ENCODE measurements at places on chromosomes 5 and 9.

DNA sequence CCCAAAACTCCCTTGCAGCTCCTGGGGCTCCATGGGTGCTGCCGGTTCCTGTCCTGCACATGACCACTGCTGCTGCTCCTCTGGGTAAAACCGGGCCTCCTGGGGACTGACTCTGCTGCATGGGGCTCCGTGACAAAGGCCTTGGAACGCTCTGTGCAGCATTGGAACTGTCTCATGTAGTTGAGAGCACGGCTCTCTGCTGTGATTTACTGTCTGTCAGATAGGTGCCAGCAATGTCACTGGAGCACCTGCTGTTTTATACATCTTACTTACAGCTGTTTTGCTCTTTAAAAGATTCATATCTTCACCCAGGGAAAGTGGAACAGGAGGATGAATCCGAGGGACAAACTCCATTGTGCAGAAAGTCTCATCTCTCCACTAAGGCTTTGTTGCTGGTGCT lies 138.1 kb downstream of the YIPF5 start:
- DNase-seq = no peak

DNA sequence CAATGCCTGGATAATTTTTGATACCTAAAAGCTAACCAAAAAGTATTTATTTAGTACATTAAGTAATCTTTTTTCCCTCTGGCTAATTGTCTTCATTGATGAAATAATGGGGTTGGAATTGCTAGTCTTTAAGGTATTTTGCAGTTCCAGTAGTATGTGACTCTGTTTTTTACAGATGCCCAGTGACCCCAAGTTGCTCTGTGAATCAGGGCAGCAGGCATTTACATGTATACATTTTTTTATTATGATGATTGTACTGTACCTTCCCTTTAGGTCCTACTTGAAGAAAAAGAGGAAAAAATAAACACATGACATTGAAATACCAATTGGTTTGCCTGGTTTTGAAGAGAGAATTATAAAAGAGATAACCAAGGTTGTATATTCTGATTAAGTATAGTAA lies 385.5 kb downstream of the ADGRV1 start:
- no peak for DNase-seq

GRCh38 chr5:152532714-152533113 lies 127.6 kb upstream of the NMUR2 start:
- peak; percentile 67 for DNase-seq

GRCh38 chr5:145825751-145826180 lies 9.4 kb downstream of the PRELID2 start:
- DNase-seq = peak; percentile 47

DNA sequence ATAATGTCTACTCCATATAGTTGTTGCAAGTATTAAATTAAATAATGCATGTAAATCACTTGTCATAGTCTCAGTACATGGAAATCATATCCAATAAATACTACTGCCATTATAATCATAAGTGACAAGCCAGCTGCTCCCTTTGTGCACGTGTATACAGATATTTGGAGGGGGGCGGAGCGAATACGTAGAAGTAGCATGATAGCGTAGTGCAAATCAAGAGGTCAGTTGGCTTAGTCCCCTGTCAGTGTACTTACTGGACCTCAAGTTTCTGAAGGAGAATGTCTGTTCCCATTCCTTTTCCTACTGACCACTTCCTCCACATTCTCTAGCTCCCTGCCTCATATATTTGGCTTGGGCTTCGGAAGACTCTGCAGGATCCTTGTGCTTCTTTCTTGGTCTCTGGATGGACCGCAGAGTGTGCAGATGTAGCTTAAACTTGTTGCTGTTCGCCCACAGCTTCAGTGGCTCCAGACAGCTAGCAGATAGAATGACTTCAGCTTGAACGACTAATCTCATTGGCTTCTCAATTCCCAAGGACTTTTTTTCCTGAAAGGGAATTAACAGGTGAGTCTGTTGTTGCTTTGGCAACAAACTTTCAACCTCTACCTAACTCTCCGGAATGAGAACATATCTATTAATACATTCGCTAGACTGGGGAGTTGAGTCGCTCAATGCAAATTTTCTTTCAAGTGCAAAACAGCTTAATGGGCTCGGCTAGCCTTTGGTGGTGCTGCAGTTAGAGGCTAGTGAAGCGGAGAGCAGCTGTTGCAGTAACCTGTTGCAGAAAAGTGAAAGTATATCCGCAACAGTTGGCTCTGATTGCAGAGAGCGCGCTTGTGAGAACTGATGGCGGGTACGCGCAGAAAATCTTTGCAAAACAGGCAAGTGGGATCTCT lies at the start of gene PCDHB1:
PCDHB1 (plus strand) TSS at position 753 of the 899 bp plus-strand sequence; CDS start at position 850, 97 bp downstream.
- peak; percentile 15 for DNase-seq

DNA sequence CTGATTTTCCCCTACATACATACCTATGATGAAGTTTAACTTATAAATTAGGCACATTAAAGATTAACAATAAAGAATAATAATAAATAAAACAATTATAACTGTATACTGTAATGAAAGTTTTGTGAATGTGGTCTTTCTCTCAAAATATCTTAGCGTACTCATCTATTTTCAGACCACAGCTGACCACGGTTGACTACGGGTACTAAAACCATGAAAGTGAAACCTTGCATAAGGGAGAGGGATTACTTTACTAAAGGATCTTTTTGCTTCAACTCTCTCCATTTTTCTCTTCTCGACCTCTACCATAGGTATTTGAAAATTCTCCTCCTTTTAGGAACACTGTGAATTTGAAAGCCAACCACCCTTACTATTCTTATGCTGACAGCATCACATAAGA lies 475.5 kb downstream of the CETN3 start:
- no peak for DNase-seq

GRCh38 chr9:123696476-123696875 lies 233.4 kb downstream of the DENND1A start:
- DNase-seq = no peak

GRCh38 chr5:32331217-32331934 lies 18.6 kb upstream of the MTMR12 start:
- DNase-seq = no peak

GRCh38 chr9:16303506-16303905 lies 567.0 kb downstream of the BNC2 start:
- DNase-seq = no peak

GRCh38 chr9:82912645-82913044 lies 150.3 kb downstream of the RASEF start:
- DNase-seq = no peak

GRCh38 chr9:101326501-101326900 lies 58.3 kb downstream of the BAAT start:
- DNase-seq = peak; percentile 88

DNA sequence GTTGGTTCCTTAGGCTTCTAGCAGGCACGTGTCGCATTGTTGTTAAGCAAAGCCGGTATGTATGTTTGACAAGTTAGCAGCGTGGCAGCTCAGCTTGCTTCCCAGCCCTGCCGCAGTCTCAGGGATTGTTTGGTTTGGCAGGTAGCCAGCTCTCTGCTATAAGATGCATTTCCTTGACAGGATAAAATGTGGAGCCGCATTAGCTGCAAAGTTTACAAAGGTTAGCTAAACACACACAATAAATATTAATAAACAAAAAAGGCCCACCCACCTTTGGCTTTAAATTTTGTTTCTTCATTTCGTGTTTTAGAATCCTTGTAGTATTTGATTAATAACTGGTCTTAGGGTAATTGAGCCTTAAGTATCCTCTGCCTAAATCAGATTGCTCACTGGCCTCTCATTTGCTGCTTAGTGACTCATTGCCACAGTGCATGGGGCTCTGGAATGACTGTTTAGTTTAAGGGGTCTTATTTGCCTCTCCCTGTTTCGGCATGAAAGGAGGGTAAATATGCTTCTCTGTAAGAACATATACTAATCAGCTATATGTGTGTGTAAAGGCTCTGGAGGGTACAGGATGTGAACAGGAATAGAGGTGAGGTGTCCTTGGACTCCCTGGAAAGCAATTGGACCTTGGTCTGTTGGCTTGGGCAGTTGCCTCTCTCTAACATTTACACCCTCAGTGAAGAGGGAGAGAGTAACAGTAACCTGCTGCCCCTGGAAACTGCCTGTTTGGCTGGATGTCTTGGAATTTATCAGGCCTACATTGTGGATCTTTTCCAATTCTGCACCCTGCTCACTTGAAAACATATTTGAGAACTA lies 122.0 kb downstream of the GDNF start:
- peak; percentile 92 for DNase-seq

GRCh38 chr5:153480401-153480800 lies 10.1 kb upstream of the GRIA1 start:
- DNase-seq = no peak

GRCh38 chr5:72273547-72273946 lies 46.5 kb downstream of the MRPS27 start:
- no peak for DNase-seq

- no peak for DNase-seq
Observed at GRCh38 chr5:141914199-141914743, 9.4 kb upstream of the DELE1 start.

GRCh38 chr5:10552183-10553143 lies 11.4 kb upstream of the ANKRD33B start:
- no peak for DNase-seq

GRCh38 chr5:98927989-98928872 lies 576 bp downstream of the CHD1 start:
- peak; percentile 21 for DNase-seq

- peak; percentile 18 for DNase-seq
Observed at GRCh38 chr9:26800322-26800721, 92.3 kb downstream of the CAAP1 start.

- no peak for DNase-seq
Observed at GRCh38 chr9:133645021-133645765, 9.0 kb downstream of the DBH start.

DNA sequence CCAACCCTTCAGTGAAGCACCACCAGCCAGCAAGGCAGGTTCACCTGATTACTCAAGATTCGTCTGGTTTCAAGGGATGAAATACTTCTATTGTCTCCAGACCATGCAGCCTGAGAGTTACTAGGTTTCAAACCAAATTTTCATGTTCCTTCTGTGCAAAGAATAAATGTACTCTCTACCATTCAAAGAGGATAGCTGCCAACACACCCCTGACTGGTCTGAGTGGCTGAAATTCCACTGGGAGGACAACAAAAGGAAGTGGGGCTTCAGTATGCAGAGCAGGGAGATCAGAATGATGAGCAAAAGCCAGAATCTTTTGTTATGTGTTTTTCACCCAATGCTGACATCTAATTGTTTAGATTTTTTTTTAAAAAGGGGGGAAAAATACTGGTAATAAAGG lies 356.3 kb downstream of the BNC2 start:
- no peak for DNase-seq

- DNase-seq = no peak
Observed at GRCh38 chr9:18143073-18143745, 330.7 kb upstream of the ADAMTSL1 start.

DNA sequence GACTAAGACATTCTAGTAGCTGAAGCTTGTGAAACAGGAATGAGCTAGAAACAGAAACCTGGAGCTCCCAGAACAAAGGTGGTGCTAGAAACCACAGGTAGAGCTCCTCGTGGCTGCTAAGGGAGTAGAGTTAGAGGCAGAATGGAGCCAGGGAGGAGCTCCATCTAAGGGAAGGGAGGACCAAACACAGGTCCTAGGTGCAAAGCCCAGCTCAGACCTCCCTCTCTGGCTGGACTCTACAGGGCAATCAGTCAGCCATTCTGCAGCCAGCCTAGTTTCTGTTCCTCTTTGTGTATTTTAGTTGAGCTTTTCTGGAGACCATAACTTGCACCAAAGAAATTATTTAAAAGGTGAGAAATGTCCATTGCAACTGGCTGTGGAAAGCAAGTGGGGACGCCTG lies 70.4 kb downstream of the CRB2 start:
- DNase-seq = no peak

DNA sequence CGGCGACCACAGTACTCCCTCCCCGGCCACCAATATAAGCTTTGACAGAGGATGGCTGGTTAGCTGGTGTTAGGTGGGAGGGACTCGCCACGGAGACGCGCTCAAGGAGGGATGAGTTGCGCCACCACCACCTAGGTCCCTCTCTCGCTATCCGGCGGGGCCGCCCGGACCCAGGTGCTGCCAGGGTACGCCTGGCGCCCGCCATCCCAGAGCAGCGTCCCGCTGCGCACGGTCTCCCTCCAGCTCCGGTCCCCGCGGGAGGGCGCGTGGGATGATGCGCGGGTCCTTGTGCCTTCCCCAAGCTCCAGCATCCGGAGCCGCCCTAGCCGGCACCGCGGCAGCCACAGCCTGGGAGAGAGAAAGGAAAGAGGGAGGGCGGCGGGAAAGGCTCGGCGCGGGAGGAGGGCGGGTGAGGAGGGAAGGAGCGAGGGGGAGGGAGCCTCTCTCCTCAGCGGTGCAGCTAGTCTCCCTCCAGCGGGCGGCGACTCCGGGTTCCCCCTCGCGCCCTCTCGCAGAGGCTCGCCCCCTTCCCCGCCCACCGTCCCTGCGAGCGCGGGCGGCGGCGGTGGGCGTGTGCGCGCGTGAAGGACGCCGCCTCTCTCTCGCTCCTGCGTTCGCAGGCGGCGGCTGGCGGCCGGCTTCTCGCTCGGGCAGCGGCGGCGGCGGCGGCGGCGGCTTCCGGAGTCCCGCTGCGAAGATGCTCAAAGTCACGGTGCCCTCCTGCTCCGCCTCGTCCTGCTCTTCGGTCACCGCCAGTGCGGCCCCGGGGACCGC lies at the start of gene CAMK4:
CAMK4 (plus strand) TSS at position 598 of the 774 bp plus-strand sequence; CDS start at position 698, 100 bp downstream.
- DNase-seq = peak; percentile 83

DNA sequence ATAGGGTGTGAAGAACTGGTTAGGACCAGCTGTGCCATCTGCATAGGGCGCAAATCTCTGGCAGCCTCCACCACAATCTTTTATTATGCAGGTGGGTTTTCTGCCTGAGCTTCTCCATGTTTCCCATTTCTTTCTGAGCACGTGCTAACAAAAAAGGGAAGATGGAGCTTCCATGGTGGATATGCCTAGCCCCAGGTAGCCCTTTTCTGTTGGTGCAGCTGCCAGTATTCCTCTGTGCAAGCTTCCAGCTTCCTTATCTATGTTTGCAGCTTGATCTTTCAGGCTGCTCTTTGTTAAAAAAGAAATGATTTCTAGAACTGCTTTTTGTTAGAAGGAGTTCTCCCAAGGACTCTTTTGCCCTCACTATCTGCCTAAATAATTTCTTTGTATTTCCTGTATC lies 95.0 kb upstream of the EPB41L4A start:
- DNase-seq = no peak

DNA sequence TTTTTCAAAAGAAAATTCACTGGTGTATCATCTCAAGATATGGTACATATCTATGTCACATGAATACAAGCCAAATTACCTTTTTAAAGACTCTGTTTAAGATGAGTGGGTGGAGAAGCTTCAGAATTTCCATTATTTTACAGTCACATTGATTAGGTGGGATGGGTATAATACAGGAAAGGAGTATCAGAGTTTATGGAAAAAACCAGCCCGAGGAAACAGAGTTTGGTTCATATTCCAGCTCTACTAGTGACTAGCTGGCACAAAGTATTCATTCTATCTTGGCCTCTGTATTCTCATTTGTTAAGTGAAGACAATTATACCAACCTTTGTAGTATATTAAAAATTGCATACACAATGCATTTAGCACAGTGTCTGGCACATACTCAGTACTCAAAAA lies 46.5 kb upstream of the CDK5RAP2 start:
- DNase-seq = no peak

GRCh38 chr9:124410321-124410913 lies 4.8 kb downstream of the PSMB7 start:
- no peak for DNase-seq

DNA sequence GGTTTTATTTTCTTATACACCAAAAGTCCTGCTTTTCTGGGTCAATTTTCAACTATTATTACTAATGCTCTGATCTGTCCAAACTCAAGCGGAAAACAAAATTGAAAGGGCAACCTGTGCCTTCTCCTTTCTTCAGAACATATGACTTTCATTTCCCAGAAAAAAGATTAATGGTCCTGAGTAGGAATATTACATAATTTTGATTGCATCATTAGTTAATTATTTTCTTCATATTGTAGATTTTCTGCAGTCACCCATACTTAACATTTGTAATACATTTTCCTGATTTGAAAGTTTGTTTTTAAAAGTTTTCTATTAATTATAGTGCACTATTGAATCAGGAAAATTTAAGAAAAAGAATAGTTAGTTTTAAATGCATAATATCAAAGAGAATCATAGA lies 1.7 kb upstream of the PCDHB8 start:
- no peak for DNase-seq

Measured in NCI-H2081 (cell line).